ENCODE measurements at places on chromosomes 16 and 17.

DNA sequence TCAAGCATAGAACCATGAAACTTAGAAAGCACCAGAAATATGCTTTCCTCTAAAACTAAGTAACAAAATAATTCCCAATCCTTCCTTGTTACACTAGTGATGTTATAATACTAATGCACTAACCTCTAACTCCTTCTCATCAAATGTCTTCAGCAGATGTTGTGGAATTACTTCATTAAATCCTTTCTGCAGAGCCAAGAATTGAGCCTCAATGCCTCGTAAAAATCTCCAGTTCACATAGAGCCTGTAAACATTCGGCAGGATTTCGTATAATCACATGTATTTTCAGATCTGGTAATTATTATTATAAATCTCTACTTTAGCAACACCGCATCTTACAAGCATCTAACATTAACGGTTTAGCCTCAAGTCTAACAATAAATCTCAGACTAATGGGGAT lies 44.7 kb downstream of the CEP95 start:
- no peak for DNase-seq

- no peak for DNase-seq
Measured at GRCh38 chr16:26396511-26397235, 670.1 kb upstream of the C16orf82 start.

GRCh38 chr17:8046306-8046928 lies 7.6 kb downstream of the ALOX15B start:
- no peak for DNase-seq

DNA sequence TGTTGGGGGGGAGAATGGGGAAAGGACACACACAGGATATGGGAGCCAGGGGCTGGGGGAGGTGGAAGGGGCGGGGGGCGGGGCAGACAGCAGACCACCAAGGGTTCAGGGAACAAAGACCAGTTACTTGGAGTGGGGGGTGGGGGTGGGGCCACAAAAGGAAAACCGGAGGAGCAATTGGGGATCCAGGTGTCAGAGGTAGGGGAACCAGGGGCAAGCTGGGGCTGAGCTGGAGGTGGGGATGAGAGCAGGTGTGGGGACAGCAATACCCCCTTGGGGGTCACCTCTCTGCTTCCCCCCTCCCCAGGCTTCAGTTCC lies 1.4 kb upstream of the ORAI3 start:
- no peak for DNase-seq

DNA sequence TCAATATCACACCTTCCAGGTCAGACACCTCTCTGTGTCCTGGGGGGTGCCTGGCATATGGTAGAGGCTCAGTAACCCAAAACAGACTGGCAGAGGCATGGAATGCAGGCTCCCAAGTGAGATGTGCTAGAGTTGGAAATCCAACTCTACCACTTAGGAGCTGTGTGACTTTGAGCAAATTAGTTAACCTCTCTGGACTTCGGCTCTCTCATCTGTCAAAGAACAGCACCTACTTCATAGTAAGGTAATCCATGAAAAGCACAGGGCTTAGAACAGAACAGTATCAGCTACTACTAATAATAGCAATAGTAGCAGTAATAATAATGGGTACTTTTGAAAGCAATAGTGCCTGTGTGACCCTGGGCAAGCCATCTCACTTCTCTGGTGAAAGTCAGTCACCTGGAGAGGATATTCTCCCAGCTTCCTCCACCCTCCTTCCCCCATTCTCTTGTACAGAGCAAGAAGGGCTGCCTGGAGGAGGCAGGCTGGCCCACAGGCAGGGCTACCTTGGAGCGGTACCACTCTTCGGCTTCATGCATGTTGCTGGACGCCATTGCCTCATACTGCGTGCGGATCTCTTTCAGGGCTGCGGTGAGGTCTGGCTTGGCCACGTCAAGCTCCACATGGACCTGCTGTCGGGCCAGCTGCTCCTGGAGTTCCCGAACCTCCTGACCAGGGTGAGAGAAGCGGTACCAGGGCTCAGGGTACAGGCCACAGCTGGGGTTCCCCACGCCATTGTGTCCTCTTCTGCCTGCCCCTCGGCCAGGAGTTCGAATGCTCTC lies 2.3 kb downstream of the GFAP start:
- no peak for DNase-seq

- DNase-seq = peak; percentile 11
Measured at GRCh38 chr16:14249291-14250032, 178.3 kb downstream of the MRTFB start.

- peak; percentile 65 for DNase-seq
Measured at GRCh38 chr16:74998481-74999218, at the start of gene ZNRF1. Gene ZNRF1 (plus strand): TSS chr16:74999024. CDS start chr16:74999672, 648 bp downstream.

- no peak for DNase-seq
Measured at GRCh38 chr17:74785096-74785980, 9.2 kb upstream of the NAT9 start.

GRCh38 chr17:79845601-79845949 lies 6.3 kb upstream of the CBX4 start:
- DNase-seq = no peak

DNA sequence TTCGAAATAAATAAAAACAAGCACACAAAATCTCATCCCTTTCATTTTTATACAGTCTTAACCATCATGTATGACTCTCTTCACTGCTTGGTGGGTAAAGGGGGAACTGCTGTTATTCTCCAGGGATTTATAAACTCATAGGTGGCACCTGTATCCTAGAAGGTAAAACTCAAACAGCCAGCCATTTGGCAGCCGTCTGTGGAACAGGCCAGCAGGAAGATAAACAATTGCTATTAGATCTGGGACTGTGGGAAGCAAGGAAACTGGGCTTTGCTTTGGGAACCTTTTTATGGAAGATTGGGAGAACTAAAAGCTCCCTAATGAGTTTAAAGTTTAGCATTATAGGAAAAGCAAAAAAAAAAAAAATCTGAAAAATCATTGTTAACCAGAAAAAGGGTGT lies 126.0 kb downstream of the TANGO6 start:
- DNase-seq = no peak

GRCh38 chr16:84450176-84450865 lies 54.1 kb downstream of the MEAK7 start:
- no peak for DNase-seq

- no peak for DNase-seq
Measured at GRCh38 chr17:31570951-31571892, 179.7 kb downstream of the RAB11FIP4 start.

DNA sequence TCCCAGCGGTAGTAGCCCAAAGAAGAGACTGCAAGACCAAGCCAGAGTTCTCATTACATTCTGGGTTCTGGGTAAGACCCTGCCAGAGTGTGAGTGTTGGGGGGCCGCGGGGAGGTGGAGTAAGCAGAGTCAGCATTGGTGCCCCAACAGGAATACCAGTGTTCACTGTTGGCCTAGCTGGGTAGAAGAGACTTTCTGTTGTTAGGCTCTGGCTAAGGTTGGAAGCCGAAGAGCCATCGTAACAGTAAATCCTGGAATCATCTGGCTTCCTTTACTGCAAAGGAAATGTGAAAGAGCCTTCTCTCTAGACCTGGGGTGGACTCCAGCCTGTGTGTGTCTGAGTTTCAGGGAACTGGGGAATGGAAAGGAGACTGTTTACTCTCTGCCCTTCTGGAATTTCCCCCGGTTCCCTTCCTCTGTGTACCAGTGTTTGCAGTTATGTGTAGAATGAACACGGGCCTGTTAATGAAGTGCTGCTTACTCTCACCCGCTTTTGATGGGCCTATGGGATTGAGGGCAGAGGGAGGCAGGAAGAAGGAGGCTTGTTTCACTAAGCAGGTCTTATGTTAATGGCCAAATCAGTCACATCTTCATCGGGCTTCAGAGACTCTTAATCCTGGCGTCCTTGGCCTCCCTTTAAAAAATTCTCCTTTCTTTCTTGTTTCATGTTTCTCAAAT lies 68.5 kb downstream of the WWP2 start:
- no peak for DNase-seq

Data from stimulated activated CD8-positive, alpha-beta memory T cell treated with anti-CD3 and anti-CD28 coated beads, Interleukin-7, amount 100 ng/mL, for 1 hour (primary cell).